ENCODE measurements at places on chromosomes 1 and 21.
A peak's percentile ranks its signal among the peaks of the same experiment; 100 is the strongest.

- DNase-seq = no peak
These were observed 14.8 kb downstream of the LSS start for GRCh38 chr21:46213620-46214286.

DNA sequence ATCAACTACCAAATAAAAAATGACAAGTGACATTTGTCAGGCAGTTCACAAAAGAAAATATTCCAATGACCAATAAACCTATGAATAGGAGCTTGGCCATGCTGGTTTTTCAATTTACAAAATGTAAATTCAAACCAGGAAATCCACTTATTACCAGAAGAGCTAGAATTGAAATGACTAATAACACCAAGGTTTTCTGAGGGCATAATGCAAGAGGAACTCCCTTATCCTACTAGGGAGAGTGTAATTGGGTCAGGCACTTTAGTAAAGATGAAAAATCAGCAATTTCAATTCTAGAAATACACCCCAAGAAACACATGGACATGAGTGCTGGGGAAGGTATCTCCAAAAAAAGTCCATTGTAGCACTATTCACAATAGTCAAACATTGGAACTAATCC, 16.7 kb upstream of the TIAM1 start:
- DNase-seq = no peak

DNA sequence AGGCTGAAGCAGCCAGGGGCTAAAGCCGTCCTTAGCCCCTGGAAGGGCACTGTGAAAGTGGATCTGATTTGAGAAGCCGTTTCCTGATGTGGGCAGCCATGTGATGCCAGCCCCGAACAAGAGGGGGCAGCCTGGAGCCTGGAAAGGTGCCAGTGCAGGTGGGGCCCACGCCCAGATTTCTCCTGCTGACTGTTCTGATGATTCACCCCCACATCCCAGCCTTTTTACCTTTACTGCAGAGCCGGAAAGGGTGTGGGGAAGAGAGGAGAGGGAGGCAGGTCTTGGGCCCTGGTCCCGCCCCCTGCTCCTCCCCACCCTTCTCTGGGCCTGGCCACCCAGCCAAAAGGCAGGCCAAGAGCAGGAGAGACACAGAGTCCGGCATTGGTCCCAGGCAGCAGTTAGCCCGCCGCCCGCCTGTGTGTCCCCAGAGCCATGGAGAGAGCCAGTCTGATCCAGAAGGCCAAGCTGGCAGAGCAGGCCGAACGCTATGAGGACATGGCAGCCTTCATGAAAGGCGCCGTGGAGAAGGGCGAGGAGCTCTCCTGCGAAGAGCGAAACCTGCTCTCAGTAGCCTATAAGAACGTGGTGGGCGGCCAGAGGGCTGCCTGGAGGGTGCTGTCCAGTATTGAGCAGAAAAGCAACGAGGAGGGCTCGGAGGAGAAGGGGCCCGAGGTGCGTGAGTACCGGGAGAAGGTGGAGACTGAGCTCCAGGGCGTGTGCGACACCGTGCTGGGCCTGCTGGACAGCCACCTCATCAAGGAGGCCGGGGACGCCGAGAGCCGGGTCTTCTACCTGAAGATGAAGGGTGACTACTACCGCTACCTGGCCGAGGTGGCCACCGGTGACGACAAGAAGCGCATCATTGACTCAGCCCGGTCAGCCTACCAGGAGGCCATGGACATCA, at the start of gene SFN:
Gene SFN, plus strand, starts transcription at position 369 of the 904 bp plus-strand sequence. Its CDS starts 64 bp downstream, at position 433.
- DNase-seq = no peak

DNA sequence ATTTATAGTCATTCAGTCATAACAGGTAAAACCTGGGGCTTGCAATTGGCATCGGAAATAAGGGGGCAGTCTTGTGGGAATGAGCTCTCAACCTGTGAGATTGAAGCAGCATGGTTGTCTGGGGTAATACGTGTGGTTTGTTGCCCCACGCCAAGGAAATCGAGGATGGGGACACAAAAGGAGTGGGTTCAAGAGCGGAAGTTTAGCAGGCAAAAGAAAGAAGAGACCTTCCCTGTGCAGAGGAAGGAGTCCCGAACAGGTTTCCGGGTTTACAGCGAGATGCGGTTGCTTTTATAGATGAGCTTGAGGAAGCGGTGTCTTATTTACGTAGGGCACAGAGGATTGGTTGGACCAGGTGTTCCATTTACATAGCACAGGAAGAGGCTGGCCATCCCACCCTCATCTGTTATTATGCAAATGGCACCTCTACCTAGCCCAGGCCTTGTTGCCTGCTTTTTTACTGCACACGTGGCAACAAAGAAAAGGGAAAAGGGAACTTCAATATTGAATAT, 37.3 kb downstream of the IFNAR1 start:
- peak; percentile 42 for DNase-seq

DNA sequence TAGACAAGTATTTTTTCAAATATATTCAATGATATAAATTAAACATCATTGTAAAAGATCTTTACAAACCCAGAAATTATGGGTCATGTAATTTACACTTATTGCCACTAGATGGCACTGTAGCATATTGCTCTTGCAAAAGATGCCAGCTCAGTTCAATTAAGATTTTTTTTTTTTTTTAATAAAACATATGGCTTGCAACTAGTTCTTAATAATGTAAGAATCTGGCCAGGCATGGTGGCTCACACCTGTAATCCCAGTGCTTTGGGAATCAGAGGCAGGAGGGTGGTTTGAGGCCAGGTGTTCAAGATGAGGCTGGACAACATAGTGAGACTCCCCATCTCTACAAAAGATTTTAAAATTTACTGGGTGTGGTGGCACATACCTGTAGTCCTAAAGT, 49.4 kb upstream of the DESI2 start:
- peak; percentile 10 for DNase-seq

GRCh38 chr1:167543199-167543990, 10.2 kb downstream of the CREG1 start:
- no peak for DNase-seq

GRCh38 chr1:222019029-222019428, 277.1 kb upstream of the DUSP10 start:
- no peak for DNase-seq

DNA sequence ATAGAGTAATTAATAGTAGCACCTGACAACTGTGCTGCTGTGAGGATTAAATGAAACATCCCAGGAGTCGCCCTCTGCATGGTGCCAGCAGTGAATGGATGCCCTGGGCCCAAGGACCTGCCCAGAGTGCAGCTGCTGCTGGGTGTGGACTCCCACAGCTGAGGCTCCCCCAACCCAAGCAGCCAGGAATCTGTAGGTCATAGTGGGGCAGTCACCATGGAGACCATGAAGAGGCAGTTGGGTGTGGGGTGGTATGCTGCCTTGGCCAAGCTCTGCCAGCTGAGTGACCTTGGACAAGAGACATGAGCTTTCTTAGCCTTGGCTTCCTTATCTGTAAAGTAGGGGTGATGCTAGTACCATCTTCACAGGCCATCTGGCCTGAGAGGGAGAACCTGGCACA, 9.4 kb downstream of the OLIG2 start:
- DNase-seq = no peak

- no peak for DNase-seq
These were observed 25.8 kb downstream of the ANP32E start for GRCh38 chr1:150210091-150210490.

DNA sequence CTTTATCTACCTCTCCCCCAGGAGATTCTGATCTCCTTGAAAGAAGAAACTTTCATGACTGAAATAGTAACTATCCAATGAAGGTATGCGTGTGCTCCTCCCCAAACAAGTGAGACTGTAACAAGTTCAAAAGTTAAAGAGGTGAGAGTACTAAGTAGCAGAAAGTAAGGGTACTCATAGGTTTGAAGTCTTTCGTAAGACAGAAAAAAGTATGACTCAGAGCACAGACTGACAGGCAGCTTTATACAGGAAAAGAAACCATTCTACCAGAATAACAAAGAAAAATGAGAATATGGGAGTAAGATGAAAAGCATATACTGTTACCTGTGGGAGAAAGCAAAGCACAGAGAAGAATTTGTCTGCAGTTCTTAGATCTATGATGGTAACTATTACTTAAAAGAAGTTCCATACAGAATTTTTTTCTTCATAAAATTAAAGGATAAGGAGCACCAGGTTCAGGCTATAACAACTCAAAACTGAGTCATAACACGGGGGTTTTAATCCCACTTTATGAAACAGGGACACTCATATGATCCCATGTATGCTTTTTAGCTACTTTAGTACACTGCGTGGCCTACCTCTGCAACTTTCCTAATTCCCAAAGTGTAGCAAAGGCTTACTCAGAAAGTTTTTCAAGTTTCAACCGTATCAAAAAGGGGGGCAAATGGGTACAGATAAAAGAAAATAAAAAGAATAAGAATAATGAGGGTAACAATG, 52.0 kb downstream of the FOXJ3 start:
- DNase-seq = no peak

- no peak for DNase-seq
These were observed 6.2 kb downstream of the CCDC17 start for GRCh38 chr1:45617618-45618017.

DNA sequence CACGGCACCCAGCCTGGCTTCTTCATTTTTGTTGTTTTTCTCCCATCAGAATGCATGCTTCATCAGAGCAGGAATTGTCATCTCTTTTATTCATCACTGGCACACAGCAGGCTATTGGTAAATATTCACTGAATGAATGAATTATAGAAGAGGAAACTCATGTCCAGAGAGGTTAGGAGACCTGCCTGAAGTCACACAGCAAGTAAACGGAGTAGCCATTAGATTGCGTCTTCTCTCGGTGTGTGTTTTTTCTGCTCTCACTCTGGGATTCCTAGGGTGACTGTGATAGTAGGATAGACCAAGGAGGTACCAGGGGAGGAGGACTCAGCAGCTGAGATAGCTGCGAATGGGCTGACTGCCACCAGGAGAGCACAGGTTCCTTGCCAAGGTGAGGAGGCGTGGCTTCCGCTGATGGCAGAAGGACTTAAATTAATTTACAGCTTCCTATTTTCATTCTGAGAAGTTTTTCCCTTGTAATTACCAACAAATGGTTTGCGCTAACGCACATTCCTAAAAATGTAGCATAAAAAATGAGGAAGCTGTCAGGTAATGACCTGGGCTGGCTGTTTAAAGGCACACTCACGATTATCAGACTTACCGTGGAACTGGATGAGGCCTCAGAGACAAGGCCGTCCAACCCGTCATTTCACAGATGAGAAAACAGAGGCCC, 4.5 kb upstream of the NCMAP start:
- no peak for DNase-seq

- DNase-seq = peak; percentile 82
These were observed at the start of gene GNPAT for GRCh38 chr1:231240883-231241735. Gene GNPAT (plus strand): TSS chr1:231241212. CDS start chr1:231241379, 167 bp downstream.

GRCh38 chr21:18917622-18918021, 514.0 kb upstream of the TMPRSS15 start:
- DNase-seq = no peak

- no peak for DNase-seq
These were observed 23.2 kb downstream of the PMVK start for GRCh38 chr1:154913273-154913672.

DNA sequence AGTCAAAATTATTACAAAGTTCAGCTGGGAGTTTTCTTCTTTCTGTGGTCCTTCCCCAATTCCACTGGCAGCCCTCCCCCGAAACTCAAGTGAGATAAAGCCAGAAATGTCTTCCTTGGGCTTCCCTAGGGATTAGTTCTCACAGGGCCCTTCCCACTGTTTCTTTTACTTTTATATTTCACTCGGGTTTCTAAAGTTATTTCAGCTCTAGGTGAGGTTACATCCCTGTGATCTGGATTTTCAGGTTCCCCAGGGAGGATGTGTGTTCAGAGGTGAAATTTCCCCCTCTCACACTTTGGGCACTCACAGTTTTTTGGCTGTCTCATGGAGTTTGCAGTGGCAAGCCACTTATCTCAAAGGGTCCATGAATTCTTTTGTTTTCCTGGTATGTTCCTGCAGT, 77.3 kb downstream of the DRAM2 start:
- DNase-seq = no peak

- no peak for DNase-seq
These were observed 31.9 kb downstream of the PTGER3 start for GRCh38 chr1:71015745-71016144.

GRCh38 chr1:115882913-115883902, 42.3 kb upstream of the NHLH2 start:
- DNase-seq = no peak

DNA sequence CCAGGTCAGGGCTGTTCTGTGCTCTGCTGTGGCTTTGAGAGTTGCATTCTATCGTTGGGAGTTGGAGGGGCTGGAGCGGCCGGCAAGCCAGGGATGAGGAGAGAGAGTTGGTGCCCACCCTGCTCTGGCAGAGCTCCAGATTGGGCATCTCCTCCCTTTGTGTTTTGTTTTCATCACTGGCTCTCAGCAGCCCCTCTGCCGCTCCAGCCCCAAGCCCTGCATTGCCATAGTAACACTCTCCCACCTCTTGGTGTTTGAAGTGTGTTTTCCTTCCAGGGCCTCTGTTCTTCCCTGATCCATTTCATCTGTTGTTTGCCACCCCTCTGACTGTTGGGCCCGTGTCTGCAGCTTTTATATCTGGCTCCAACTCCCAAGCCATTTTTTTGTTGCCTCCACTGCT, 152.7 kb downstream of the URB2 start:
- DNase-seq = peak; percentile 17

DNA sequence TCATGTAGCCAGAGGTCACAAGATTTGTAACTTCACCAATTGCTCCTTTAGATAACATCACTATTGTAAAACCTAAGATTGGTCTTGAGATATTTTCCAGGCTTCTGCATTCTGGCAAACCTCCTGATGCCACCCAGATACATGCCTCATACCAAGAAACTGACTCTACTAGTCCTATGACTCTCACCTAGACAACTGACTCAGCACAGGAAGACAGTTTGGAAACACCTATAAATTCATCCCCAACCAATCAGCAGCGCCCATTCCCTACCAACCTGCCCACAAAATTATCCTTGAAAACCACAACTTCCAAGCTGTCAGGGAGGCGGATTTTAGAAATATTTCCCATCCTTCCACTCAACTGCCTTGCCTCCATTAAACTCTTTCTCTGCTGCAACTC, 2.6 kb downstream of the NME7 start:
- DNase-seq = no peak

DNA sequence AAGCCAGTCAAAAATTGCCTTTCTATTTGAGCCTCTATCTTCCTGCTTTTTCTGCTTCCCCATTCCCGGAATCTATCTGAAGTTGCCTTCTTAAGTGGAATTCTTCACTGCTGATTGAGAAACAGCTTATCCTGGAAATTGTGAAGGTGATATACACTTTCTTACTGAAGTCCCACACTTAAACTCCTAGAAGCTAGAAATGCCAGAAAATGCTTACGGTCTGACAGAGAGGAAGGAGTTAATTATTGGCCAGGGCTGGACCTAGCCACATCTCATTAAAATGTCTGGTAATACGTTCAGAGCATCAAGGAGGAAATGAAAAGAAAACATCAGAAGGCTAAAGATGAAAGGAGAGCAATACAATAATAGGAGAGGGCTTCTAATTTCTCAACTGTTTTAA, 292.5 kb upstream of the SNX7 start:
- DNase-seq = no peak

GRCh38 chr1:113557187-113557586, 166.9 kb downstream of the MAGI3 start:
- no peak for DNase-seq

DNA sequence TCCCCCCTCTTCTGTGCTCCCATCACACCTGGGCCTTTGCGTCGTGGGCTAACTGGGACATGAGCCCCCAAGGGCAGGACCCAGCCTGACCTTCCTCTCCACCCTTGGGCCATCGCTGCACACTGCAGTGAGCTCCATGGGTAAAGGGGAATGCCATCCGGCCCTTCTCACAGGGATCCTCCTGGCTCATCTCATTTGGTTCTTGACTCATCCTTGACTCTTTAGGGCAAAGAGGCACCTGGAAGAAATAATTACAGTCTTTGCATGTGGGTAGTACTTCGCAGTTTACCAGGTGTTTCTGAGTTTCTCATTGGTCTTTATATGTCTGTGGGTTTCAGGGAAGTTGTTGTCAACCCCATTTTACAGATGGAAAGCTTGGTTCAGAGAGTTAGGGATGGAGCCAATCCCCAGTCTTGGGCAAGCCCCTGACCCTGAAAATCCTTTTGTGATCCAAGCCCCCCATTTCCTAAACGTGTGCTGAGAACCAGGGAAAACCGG, 59.3 kb upstream of the ID3 start:
- no peak for DNase-seq

Measured in Ammon's horn (tissue), 1 donor.